ENCODE measurements at places on chromosomes 12 and 14. TPM values are rescaled to one million over a fixed set of nuclear protein-coding genes. Genes with fewer than 3 reads are reported as not detected.

SYNJ2BP gene
- 25.1 TPM for total RNA-seq

FAM90A1 gene
- total RNA-seq = 0.15 TPM

BICDL1 gene
- not detected for total RNA-seq

SPX gene
- not detected for total RNA-seq

GAS2L3 gene
- total RNA-seq = 28.3 TPM

KCNH3 gene
- 0.32 TPM for total RNA-seq

PZP gene
- 0.97 TPM for total RNA-seq

NPFF gene
- not detected for total RNA-seq

PLA2G1B gene
- not detected for total RNA-seq

MANSC4 gene
- 0.32 TPM for total RNA-seq

MSI1 gene
- total RNA-seq = not detected

GPN3 gene
- total RNA-seq = 31.3 TPM

SRGAP1 gene
- 4.0 TPM for total RNA-seq

SLCO1B1 gene
- total RNA-seq = not detected

EP400 gene
- total RNA-seq = 6.5 TPM

SLC6A15 gene
- 0.65 TPM for total RNA-seq

LRRC9 gene
- not detected for total RNA-seq

KLRB1 gene
- total RNA-seq = not detected

TMEM179 gene
- not detected for total RNA-seq

ERBB3 gene
- total RNA-seq = not detected

KRT7 gene
- total RNA-seq = 33.4 TPM

LBHD2 gene
- total RNA-seq = not detected

ACRBP gene
- 0.46 TPM for total RNA-seq

RNF212B gene
- total RNA-seq = not detected

NR2C1 gene
- total RNA-seq = 15.6 TPM

All from epithelial cell of umbilical artery (primary cell).